ENCODE measurements at places on chromosomes 12 and 14.
A peak's percentile ranks its signal among the peaks of the same experiment; 100 is the strongest.

DNA sequence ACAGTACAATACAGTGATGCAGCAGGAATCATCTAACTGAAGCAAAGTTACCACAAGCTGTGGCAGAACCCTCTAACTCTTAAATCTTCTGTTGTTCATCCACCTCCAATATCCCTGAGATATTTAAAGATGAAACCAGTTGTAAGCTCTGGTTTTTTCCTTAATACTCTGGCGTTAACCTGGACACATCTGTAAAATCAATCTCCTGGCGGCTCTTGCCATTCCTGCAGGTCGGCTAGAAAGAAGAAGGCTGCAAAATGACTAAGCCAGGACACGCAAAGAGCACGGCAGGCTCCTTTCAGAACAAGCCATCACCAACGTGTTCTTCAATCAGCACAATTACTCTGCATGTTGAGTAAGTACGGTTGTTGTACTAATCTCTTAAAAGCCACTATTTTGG lies 309.3 kb downstream of the MED13L start:
- no peak for DNase-seq

DNA sequence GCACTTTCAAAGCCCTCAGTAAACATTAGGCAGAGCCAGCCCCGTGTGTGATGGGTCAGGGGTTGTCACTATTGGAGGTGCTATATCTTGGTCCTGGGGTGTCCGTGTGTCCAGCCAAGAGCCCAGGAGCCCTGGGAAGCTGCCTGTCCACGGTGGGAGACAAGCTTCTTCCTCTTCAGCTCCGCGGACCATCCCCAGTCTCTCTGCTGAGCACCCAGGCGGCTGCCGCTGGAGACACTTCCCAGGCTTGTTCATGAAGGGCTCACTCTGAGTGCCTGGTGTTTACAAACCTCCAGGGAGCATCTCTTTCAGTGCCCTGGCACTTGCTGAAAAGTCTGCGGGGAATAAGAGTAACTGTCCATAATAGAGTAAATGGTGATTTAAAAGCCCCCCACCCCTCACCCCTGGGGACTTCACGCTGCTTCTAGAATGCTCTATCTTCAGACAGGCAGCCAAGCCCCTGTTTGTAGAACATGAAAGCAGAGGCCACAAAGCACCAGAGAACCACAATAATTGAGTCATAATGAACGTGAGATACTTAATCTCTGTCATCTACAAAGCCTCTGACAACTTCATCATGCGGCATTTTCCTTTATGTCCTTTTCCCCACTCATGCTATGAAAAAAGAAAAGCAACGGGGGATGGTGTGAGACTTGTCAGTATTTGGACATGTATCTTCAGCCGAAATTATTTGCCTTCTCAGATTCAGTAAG lies 178.6 kb downstream of the TMEM132C start:
- DNase-seq = no peak

DNA sequence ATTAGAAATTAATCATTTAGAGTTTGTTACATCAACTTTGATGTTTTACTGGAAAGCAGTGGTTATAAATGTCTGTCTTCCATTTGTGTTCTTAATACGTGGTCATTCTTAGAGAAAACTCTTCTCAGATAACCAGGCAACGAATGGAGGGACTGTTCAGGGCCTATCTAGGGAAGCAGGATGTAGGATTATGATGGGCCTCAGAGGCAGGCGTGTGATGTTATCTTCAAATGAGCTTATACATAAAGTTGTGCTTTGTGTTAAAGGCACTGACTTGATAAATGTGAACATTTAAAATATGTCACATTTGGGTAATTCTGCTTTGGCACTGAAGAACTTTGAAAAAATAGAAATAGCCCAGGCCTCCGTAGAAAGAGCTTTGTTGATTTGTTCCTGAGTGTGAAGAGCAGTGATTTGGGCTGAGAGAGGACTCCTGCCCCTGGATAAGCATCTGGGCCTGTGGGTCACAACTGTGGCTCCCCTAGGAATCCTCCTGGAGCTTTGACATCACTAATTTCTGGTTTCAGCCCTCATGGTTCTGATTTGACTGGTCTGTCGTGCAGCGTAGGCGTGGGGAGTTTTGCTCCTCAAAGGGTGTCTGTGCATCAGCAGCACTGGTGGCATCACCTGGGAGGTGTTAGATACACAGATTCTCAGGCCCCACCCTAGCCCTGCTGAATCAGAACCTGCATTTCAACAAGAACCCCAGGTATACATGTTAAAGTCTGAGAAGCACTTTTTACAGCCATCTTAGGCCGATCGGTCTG lies 55.4 kb downstream of the SAMD4A start:
- peak; percentile 56 for DNase-seq

DNA sequence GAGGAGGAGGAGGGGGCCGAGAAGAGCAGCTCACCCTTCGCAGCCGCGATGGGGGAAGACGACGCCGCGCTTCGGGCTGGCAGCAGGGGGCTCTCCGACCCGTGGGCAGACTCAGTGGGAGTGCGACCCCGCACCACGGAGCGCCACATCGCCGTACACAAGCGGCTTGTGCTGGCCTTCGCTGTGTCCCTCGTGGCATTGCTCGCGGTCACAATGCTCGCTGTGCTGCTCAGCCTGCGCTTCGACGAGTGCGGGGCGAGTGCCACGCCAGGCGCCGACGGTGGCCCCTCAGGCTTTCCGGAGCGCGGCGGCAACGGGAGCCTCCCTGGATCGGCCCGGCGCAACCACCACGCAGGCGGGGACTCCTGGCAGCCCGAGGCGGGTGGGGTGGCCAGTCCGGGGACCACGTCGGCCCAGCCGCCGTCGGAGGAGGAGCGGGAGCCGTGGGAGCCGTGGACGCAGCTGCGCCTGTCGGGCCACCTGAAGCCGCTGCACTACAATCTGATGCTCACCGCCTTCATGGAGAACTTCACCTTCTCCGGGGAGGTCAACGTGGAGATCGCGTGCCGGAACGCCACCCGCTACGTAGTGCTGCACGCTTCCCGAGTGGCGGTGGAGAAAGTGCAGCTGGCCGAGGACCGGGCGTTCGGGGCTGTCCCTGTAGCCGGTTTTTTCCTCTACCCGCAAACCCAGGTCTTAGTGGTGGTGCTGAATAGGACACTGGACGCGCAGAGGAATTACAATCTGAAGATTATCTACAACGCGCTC lies 745 bp downstream of the TRHDE start:
- DNase-seq = no peak

DNA sequence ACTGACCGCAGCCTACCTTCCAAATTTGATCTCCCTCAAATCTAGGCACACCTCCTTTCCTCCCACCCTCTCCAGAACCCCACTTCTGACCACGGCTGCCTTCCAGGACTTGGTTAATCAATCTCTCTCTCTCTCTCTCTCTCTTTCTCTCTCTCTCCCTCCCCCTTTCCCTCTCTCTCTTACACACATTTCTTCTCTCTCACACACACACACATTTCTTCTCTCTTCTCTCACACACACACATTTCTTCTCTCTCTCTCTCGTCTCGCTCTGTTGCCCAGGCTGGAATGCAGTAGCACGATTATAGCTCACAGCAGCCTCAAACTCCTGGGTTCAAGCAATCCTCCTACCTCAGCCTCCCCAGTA lies 521 bp upstream of the GMFB start:
- DNase-seq = no peak

DNA sequence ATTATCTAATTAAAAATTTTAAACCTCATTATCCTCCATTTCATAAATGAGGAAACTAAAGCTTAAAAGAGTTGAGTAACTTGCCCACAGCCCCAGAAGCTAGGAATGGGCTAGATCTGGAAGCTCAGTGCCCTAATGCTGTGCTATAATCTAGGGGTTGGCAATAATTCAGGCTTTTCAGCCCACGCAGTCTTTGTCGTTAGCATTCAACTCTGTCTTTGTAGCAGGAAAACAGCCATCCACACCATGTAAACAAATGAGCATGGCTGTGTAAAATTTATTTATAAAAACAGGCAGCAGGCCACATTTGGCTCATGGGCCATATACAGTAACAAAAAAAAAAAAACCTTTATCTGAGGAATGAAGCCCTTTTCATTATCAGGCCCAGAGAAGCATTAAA lies 92.4 kb upstream of the OVCH1 start:
- DNase-seq = no peak

DNA sequence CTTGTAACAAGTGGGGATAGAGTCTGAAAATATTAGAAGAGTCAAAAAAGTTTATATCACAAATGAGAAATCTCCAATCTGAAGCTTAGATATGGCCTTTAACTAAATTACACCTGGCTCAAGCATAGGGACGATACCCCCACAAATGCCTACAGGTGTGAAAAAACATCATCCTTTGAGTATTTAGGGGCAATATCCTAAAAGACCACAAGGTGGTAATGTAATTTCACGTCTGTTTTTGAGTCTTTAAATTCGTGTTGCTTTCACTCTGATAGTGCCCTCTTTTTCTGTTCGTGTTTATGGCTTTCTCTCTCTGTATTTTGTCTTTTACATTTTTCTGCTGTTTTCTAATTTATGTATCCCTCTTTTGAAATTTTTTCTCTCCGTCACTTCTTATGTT lies 84.3 kb downstream of the ETNK1 start:
- DNase-seq = no peak

DNA sequence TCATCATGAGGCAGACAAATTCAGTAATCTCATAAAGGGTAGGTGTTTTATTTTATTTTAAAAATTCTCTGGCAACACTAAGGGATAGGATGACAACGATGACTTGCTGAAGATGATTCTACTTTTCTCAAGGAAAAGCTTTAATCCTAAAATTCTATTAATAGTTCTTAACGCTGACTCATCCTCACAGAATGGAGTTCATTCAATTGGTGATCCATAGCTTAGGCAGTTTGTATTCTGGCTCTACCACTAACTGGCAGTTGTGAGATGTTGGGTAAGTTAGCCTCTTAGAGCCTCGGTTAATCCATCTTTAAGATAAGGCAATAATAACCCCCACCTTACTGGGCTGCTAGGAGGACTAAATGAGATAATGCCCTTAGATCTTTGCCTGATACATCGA lies 116.3 kb downstream of the RTN1 start:
- no peak for DNase-seq

- no peak for DNase-seq
Measured at GRCh38 chr14:92247947-92248346, 75.0 kb upstream of the SLC24A4 start.

- no peak for DNase-seq
Measured at GRCh38 chr14:100076133-100076532, 10.9 kb downstream of the EVL start.

GRCh38 chr12:130748786-130749185 lies 32.7 kb upstream of the RIMBP2 start:
- DNase-seq = no peak

DNA sequence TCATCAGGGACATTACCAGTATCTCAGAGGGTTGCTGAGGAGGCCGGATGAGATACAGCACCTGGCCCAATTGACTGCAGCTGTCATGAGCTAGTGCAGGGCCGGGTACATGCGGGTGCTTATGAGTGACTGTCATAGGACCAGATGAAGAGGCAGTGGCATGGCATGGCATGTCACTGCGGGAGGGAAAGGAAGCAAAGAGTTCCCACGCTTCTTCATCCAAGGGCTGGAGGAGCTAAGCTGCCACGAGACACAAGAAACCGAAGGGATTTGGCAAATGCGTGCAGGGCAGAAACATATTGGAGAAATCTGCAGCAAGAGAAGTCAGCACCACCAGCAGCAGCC lies 10.7 kb upstream of the GPX2 start:
- no peak for DNase-seq

GRCh38 chr14:42222924-42223471 lies 616.3 kb downstream of the LRFN5 start:
- DNase-seq = no peak
